ENCODE measurements at places on chromosomes 3 and 15.

GRCh38 chr15:88872706-88873105 is 22.6 kb downstream of the HAPLN3 start:
- DNase-seq: no peak

GRCh38 chr3:71063773-71064290 is 519.7 kb downstream of the FOXP1 start:
- no peak for DNase-seq

DNA sequence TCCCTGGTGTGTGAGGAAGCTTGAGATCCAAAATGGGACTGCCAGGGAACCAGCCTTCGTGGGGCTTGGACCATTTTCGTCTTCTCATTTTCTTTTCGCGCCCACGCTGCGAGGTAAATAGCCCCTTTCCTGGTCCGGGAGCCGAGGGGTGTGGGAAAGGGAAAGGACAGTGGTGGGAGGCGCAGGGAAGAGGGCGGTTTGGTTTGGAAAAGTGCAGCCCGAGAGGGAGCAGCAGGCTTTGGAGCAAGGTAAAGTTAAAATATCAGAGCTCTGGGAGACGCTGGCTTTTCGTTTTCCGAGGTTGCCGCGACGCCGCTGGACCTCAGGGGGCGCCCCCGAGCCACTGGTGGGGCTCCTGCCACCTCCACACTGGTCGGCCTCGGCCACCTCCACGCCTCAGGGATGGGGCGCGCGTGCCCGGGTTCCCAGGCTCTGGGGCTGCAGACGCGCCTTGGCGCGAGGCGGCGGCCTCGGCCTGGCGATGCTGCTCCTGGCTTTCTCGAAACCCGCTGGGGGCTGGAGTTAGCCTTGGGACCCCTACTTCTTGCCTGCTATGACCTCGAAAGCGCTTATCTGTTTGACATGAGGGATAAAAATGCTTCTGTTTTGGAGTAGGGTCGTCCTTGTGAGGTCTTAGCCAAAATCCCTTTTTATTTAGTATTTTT is 3.2 kb downstream of the PTPRG start:
- DNase-seq: no peak

- DNase-seq: no peak
Measured at GRCh38 chr3:9230596-9230995, 18.9 kb downstream of the SRGAP3 start.

DNA sequence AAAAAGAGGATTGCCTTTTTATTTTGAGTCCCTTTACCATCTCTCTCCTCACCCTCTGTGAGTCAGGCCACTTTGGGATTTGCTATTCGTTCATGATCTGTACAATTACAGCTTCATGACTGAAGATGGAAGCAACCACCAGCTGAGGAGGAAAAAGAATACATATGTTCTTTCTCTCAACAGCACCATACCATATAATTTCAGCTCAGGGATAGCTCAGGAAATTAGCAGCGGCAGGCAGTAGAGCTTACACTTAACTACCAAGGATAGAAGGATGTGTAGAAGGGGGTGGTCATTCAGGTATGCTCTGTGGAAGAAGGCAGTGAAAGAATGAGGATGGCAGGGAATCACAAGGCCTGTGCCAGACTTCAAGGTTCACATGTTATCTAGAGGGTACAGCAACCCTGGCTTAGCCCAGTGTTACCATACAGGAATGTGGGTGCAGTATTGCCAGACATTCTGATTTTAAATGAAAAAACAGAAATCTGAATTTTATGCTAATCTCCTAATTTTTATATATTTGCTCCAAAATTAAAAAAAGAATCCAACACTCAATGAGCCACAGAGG is 17.9 kb downstream of the PLS1 start:
- DNase-seq: no peak

GRCh38 chr15:70132139-70132538 is 34.4 kb upstream of the TLE3 start:
- DNase-seq: no peak

DNA sequence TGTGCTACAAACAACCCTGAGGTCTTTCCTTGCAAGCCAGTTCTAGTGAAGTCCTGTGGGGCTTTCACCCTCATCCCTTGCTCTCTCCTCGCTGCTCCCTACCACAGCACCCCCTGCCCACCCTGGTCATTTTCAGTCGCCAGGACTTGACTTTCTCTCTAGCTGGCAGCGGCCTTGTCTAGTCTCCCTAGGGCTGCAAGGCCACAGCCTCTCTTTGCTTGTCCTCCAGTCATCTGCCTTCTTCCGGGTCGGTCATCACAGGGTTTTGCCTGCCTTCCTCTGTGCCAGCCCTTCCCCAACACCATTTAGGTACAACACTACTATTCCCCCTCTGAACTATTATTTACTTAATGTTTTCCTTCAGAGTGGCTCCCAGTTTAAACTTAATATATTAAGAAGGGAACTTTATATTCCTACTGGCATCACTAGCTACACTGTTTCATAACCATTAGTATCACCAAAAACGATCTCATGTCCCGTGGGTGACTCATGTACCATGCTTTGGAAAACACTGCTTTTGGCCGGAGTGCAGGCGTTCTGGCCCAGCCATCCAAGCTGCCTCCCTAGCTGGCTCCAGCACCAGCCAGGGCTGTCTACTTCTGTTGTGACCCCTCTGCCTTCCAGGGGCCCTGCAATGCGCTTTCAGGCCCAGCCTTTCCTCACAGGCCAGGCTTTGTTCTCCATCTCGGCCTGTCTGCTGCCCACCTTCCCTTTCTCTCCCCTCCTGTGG is 21.4 kb downstream of the FAH start:
- DNase-seq: no peak

DNA sequence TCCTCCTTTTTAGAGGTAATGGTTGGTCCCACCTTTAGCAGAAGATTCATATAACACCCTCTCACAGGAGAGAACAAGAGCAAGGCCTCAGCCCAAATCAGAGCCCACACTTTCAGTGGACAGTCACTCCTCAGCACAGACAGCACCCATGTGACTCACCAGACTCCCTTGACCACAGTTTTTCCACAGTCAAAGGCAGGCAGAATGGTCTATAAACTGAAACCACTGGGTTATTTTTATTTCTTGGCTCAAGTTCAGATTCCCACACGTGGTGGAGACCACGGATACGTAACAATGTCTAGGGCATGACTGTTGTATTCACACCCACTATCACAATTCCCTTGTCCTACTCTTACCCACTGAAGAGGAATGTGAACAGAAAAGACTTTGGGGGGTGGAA is 237.8 kb upstream of the UBE2E1 start:
- DNase-seq: no peak

GRCh38 chr3:151584566-151584965 is 123.7 kb upstream of the IGSF10 start:
- no peak for DNase-seq

- DNase-seq: no peak
Measured at GRCh38 chr15:69125236-69125635, 35.2 kb upstream of the GLCE start.

DNA sequence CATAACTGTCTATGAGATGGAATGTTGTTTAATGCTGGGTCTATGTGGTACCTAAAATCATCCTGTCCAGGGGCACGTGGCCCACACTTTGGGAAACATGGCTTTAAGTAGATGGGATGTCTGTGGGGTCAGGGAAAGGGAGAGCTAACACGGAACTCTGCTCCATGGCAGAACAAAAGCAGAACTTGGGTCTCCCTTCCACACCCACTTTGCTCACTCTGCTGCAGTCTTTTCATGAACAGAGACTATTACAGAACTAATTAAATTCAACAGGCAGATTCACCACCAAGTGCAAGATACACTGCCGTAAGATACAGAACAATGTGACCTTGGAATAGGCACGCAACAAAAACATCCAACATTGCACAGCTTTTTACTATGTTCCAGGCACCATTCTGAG is 28.2 kb downstream of the POPDC2 start:
- DNase-seq: no peak

DNA sequence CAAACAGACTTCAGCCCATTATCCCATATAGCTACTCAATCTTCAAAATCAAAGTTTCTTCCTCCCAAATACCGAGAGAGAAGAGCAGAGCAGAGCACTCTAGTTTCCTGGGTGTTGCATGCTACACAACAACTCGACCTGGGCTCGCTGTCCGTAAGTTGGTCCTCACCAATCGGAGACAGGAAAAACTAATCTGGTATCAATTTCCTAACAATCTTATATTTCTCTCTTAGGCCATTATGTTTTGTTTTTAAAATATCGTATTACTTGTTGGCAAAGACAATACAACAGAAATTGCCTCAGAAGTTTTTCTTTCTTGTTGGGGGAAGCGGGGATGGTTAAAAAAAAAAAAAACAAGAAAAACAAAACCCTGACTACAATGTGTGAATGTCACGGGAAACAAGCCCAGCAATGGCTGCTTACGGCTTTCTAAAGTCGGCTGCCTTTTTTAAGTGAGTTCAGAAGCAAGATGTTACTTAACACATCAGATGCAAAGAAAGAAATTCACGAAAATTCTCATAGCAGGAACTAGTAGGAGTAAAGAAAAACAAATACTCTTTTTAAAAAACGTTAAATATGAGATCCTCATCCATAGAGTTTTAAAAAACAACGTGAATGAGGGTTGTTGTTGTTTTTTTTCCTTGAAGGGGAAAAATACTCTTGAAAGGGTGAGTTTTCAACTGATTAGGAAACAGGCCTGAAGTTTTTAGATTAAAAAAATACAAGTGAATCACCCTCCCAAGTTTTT is 1.9 kb downstream of the VGLL4 start:
- DNase-seq: no peak

DNA sequence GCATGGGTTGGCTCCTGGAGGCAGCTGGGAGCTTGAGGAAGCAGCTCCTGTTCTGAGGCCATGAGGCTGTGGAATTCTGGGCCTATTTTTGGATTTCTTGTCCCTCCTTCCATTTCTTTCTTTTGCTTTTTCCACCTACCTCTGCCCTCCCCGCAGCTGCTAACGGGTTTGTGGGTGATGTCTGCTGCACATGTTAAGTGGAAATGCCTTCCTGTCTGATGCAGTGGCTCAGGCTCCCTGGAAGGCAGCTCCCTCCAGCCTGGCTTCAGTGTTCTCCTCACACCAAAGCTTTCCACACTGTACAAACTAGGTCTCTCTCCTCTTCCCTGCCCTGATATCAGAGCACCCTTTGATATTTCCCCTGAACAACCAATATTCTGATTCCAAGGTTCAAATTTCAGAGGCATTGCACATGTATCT is 33.8 kb upstream of the ESYT3 start:
- no peak for DNase-seq

DNA sequence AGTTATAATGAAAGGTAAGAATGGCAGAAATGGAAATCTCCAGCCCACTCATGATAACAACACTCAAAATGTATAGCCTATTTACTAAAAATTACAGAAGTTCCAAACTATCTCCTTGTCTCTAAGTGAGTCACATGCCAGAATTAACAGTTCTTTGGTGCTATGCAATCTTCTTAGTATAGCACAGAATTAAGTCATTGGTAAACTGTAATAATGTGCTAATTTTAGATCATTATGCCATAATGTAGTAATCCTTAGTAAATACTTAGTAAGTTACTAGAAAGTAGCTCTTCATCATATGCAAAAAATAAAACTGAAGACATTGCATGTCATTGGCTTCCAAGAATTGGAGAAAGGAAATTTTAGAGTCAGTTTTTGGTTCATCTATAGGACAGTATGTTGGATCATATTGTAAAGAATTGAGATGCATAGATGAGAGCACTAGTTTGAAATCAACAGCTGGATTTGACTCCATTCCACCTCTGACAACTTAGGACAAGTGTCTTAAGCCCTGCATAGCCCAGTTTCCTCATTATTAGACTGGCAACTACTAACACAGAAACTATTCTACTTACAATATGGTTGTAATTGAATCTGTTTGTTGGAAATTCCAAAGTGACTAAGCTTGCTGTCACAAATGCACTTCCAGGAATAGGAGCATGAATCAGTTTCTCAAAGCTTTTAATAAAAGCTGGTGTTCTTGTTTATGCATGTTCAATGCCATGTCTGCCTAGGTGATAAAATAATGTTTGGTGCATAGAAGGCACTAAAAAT is 40.1 kb upstream of the CD47 start:
- no peak for DNase-seq

DNA sequence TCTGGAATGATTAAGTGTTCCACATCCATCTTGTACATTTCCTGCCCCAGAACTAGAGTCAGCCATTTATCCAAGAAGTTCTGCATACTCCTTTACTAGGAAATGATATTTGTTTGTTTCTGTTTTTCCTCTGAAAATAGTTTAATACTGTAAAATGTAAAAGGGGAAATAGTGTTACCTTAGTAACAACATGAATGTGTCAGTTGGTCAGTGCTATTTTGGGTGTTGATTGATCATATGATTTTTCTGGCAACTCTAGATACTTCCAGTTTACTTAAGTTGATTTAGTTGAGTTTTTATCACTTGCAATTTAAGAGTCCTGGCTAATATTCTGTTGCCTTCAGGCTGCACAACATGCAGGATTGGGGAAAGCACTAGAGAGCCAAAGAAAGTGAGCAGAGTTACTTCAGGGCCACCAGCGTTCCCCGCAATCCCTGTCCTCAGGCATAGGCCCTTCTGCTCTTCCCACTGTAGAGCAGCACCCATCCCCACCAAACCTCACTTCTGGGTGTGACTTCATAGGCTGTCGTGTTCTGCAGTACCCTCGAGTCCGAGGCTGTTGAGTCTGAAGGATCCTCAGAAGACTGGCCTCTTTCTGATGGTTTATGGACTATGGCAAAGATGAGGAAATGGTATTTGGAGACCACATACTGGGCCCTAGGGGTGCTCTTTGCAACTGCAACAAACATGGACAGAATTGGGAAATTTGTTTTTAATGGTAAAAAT is 69.0 kb downstream of the CHD2 start:
- no peak for DNase-seq

DNA sequence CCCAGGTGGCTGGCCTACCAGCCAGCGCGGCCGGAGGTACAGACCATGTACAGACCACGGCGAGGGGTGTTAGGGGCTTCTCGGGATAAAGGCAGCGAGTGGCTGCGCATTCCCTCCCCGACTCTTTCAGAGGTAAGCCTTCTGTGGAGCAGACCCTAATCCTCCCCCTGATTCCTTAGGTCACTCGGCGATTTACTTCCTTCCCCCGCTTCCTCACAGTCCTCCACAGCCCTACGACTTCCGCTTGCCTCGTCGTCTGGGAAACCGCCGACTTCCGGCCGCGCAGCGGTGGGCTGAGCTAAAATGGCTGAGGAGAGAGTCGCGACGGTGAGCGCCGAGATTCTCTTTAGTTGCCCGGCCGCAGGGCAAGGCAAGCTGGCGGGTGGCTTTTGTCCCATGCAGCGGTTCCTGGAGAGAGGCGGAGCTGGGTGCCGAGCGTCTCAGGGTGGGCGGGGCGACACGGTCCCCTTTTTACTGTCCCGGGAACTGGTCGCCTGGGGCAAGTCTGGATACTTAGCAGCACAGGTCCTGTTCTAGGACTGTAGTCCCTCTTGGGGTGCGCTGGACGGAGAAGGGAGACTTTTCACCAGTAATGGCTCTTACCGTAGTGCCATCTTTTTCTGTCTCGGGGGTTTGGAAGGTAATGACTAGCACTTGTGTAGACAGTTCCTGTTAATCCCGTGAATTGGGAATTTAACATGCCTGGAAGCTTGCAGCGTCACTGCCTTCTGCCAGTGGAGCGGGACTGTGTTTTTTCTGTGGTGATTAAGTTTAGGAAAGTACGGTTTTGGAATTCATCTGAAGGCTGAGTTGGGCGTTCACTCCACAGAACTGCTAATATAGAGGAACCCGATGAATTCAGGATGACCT is at the start of the genes BBS4 and HIGD2B:
BBS4 (plus strand) TSS at position 283 of the 870 bp plus-strand sequence; CDS start at position 304, 21 bp downstream.
HIGD2B (minus strand) TSS at position 258 of the 870 bp plus-strand sequence. CDS start 9,808 bp downstream, outside the sequence.
- DNase-seq: peak; percentile 91

GRCh38 chr15:41827290-41827879 is 507 bp upstream of the JMJD7 start:
- no peak for DNase-seq
